ENCODE measurements at places on chromosomes 12 and 14.

DNA sequence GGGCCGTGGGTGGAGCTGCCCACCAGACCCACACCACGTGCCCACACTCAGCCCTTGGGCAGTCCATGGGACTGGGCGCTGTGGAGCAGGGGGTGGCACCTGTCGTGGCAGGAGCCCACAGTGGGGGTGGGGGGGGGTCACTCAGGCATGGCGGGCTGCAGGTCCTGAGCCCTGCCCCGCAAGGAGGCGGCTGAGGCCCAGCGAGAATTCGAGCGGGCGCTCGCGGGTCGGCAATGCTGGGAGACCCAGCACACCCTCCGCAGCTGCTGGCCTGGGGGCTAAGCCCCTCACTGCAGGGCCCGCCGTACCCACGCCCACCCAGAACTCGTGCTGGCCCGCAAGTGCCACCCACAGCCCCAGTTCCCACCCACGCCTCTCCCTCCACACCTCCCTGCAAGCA is 132.6 kb upstream of the GARIN2 start:
- DNase-seq = no peak

DNA sequence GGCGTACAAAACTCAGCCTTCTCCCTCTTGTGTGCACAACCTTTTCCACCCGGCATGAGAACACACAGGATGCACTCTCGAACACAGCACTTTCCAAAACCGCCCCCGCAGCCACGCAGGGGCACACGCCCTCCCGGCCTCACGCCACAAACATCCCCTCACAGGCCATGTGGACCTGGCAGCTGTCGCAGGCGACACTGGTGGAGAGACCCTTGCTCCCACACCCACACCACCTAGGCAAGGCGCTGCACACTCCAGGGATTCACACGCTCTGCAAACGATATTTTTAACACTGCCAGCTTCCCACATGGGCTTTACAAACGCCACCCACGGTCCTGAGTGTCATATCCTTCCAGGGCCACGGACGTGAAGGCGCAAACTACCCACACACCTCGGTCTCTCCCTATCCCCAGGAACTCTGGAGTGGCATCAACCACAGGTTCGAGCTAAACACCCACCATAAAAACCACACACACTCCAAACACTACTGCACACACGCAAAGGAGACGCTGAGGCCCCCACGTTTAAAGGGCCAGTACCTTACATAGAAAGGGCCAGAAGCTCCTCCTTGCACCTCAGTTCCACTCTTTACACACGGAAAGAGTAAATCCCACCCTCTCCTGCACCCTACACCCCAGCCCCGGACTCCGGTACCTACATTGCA is 12.4 kb upstream of the ITGB7 start:
- DNase-seq = no peak

- no peak for DNase-seq
These were observed 134.8 kb downstream of the DUSP6 start for GRCh38 chr12:89217472-89217871.

DNA sequence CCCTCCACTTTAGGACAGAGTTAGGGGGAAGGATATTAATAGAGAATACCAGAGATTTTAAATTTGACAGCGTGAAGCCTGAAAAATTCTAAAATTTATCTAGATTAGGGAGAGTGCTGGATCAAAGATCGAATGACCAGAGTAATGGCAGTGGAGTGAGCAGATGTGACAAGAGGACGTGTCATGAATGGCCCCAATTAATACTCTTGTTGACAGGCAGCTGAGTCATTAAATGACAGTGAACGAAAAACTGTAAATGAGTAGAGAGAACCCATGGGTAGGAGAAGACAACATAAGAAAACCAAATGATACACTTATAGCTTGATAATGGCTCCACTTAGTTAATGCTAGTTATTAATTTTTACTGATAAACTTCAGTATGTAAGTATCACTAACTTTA is 73.9 kb upstream of the PLEKHA5 start:
- DNase-seq = no peak

- no peak for DNase-seq
These were observed 161.1 kb upstream of the FBXO33 start for GRCh38 chr14:39593377-39593776.

- no peak for DNase-seq
These were observed 335.1 kb downstream of the GPHN start for GRCh38 chr14:66842911-66843512.

- DNase-seq = no peak
These were observed 13.2 kb downstream of the PXN start for GRCh38 chr12:120252071-120252906.

DNA sequence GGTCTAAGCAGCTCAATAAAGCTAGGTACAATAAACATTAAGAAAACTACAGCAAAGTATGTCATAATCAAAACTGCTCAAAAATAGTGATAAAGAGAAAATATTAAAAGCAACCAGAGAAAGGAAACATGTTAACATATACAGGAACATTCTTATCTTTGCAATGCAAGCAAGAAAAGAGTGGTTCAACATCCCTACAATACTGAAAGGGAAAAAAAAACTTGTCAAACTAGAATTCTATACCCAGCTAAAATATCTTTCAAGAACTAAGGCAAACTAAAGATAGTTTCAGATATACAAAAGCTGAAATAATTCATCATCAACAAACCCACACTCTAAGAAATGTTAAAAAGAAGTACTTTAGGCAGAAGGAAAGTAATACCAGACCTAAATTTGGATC is 134.2 kb downstream of the DPF3 start:
- no peak for DNase-seq

- DNase-seq = no peak
These were observed 458.8 kb downstream of the TMEM117 start for GRCh38 chr12:44294649-44295048.

DNA sequence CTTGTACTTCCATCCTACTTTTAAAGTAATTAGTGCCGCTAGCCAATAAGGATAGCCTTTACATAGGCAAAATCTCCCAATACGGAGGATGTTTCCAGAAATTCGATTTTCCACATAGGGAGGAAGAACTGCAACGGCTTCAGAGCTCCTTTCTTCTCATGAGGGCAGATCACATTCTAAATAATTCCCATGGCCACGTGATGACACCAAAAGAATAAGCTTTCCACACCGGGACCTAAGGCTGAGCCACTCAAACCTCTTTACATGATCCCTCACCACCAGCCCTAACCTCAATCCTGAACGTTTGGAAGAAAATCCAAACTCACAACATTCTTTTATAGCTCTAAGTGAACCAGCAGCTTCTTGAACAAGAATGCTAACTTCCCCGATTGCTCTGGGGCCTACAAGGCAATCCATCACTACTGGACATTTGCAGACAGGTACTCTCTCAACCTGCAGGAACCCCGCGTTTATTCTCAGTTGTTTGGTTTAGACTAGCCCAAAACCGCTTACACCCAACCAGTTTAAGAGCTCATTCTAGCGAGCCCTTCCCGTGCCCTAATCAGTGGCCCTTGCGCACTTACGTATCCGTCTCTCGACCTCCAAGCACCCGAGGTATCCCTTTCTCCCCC is 884 bp downstream of the CAPRIN2 start:
- DNase-seq = no peak

DNA sequence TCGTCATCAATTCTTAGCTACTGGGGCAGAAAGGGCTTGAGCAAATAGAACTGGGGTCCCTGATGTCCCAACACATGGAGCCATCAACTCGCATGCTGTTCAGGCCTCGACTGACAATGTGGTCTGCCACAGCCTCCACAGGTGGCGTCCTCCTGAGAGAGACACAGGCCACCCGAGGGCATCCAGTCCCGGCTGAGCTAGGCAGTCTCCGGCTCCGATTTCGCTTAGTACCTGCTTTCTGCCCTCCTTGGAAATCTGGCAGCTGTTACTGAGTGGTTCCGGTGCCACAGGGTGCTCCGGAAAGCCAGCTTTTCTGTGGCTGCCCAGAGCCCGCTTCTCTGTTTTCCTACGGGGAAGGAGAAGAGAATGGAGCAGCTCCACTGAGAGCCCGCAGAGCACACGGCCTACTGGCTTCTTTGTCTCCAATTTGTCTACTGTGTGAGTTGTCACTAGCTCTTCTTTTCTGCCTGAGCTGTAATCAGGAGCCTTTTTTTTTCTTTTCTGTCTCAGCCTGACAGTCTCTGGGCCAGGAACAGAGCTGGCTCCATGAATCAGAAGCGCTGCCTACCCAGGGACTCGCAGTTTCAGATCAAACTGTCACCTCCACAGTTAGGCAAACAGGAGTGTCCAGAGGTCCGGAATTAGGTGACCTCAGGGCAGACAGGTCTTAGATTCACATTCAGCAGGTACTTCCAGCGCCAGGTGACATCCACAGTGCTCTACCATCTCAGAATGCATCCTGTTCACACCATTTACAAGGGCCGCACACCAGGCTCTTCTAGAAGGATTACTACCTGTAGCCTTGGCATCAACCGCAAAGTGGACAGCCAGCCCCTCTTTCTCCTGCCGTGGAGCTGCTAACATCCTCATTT is 73.3 kb downstream of the MOK start:
- DNase-seq = no peak

GRCh38 chr14:75214558-75214957 is 38.1 kb upstream of the TMED10 start:
- no peak for DNase-seq

GRCh38 chr12:17593715-17594406 is 496.1 kb downstream of the RERGL start:
- no peak for DNase-seq

DNA sequence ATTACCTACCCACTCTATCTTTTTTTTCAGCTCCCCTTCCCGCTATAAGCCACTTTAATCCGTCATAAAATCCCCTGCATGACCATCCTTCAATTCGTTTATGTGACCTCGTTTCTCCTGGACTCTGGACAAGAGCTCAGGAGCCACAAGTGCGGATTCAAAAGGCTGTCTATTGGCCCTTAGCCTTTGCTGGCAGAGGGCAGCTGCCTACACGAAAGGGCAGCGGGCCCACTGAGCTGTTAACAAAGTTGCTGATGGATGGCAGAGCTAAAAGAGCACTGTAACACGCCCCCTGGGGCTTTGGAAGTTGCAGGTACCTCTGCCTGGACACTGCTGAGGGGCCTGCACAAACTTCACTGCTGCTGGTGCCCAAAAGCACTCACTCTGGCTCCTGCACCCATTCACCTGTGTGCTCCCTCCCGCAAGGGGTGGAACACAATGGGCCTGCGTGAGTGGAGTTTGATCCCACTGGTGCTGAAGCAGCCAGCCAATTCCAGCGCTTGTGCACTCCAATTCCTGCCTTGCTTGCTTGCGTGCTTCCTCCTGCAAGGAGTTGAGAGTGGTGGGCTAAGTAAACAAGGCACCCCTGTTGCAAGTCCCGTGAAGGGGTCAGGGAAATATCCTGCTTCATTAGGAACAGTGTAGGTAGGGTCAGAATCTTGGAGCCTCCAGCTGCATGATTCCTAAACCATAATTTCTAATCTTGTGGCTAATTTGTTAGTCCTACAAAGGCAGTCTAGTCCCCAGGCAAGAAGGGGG is 10.6 kb upstream of the DRAM1 start:
- no peak for DNase-seq

- DNase-seq = no peak
These were observed 18.5 kb upstream of the P2RX7 start for GRCh38 chr12:121114019-121114639.

- DNase-seq = no peak
These were observed 67.1 kb upstream of the HIF1A start for GRCh38 chr14:61628016-61628725.

DNA sequence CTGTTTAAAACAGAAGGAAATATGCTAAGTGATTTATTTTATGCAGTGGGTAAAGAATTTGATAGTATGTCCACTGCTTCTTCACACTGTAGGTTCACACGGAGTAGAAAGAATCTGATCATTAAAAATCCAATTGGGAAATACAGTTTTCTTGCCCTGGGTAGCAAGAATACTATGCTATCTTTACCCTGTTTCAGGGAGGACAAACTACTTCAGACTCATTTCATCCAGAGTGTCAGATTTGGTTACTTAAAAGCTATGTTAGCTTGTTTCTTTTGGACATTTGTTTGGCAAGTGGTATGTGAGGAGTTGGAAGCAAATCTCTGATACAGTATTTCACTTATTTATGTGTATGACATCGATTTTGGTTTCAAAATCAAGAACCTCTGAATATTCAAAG is 4.3 kb downstream of the FRS2 start:
- no peak for DNase-seq

GRCh38 chr14:92590941-92591340 is 77.4 kb downstream of the RIN3 start:
- DNase-seq = no peak

- DNase-seq = peak; percentile 18
These were observed 125.7 kb upstream of the DDHD1 start for GRCh38 chr14:53278602-53279506.

DNA sequence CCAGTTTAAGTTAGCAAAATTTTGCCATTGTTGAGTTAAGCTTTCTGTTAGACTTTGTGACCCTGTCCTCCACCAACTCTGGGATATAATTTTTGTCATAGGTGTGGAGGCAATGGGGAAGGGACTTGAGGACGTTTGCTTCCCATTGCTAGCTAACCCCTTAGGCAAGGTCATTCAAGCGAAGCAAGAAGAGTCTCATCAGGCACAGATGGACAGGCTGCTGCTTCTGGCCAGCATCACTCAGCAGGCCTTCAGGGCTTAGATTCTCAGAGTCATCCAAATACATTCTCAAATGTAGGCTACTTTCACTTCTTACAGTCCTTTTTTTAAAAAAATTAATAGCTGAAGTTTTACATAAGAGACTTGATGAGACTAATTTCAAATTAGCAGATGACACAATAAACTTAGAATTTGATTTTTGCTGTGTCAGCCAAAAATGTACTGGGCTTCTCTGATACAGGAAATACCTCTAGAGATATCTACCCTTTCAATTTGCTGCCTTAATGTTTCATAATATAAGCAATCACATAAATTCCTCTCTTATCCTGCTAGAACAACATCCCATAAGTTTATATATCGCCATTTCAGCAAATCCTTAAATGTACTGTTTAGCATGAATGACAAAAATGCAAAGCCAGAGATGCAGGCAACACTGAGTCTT is 875.2 kb downstream of the FLRT2 start:
- DNase-seq = no peak

- DNase-seq = no peak
These were observed 51.8 kb downstream of the MOK start for GRCh38 chr14:102252834-102253801.

DNA sequence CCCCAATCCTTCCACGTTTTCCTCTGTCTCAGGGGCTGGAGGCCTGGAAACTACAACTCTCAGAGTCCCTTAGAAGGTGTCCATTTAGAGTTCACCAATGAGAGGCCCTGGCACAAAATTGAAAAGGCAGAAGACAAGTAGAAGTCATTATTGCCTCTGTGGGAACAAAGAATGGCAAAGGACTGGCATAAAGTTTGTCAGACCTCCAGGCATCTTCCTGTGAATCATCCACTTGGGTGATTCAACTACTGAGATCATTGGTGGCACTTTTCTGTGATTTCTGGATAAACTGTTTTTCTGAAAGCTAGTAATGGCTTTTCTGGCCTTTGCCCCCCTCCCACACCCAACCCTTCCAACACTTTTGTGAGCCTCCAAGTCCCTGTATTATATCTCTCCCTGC is 42.6 kb upstream of the C12orf42 start:
- DNase-seq = no peak

All from brain pericyte (primary cell).